A549 treated with GW870086 at 1 μM for 4 hours (cell line): ENCODE measurements at places on chromosomes 16 and 17. TPM values are rescaled to one million over a fixed set of nuclear protein-coding genes. Genes with fewer than 3 reads are reported as not detected.

MAF gene
- 0.31 to 0.90 TPM (median 0.39 TPM) in 5 replicates for total RNA-seq

ADAMTS18 gene
- total RNA-seq: 0.05 to 0.09 TPM (median 0.08 TPM) in 3 of 5 replicates, not detected in the others

HS3ST2 gene
- not detected in 5 replicates for total RNA-seq

MMP25 gene
- total RNA-seq: 0.81 to 1.2 TPM (median 0.90 TPM) in 5 replicates

FBXW10B gene
- 2.4 to 4.2 TPM (median 3.1 TPM) in 5 replicates for total RNA-seq

ZNF423 gene
- 0.05 to 0.27 TPM (median 0.15 TPM) in 5 replicates for total RNA-seq

ASIC2 gene
- total RNA-seq: 1.6 to 2.5 TPM (median 2.0 TPM) in 5 replicates

UTS2R gene
- not detected in 5 replicates for total RNA-seq

CMTM2 gene
- not detected in 5 replicates for total RNA-seq

ASGR1 gene
- total RNA-seq: 0.78 to 1.4 TPM (median 0.87 TPM) in 5 replicates

ST6GALNAC1 gene
- 0.06 to 0.54 TPM (median 0.49 TPM) in 3 of 5 replicates, not detected in the others for total RNA-seq

CCT6B gene
- total RNA-seq: 0.80 to 1.9 TPM (median 1.8 TPM) in 5 replicates

DNAI2 gene
- not detected in 5 replicates for total RNA-seq
